ENCODE measurements at places on chromosomes 5 and 9.
A peak's percentile ranks its signal among the peaks of the same experiment; 100 is the strongest.

DNA sequence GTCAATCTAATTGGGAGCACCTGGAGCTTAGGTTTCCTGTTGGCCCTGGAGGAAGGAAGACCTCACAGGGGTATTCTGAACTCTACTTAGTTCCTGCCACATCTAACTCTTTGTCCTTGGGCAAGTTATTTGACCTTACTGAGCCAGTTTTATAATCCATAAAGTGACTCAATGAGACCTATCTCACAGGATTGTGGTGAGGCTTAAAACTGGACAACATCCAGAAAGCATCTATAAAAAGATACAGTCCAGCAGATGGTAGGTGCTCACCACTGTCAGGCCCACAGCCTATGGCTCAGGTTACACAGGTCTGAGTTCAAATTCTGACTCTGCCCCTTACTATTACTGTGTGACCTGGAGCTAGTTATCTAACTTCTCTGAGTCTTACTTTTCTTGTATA, 23.3 kb downstream of the KCNV2 start:
- no peak overlapping the region for H3K4me3 ChIP-seq
- DNase-seq, result no peak
- peaks cover 15% of the 10 kb centered on the region for H3K4me1 ChIP-seq
- no peaks in the 10 kb centered on the region for H3K27me3 ChIP-seq
- no peaks in the 10 kb centered on the region for H3K36me3 ChIP-seq

DNA sequence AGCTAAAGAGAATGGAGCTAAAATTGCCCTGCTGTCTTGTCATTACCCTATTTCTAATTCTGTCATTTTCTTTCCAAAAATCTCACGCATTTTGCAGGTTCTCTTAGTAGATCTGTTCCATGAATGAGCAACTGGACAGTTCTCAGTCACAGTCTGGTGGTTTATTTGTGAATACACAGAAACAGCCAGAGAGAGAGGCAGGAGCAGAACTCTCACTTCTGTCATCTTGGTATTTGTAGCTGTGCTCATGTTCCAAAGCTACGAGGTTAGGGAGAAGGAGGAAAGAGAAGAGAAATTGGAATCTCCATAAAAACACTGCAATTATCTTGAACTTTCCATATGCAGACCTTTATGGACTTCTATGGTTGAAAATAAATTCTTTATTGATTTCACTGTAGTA, 118.0 kb upstream of the OR13F1 start:
- no peaks in the 10 kb centered on the region for H3K27me3 ChIP-seq
- no peak overlapping the region for H3K4me3 ChIP-seq
- H3K4me1 ChIP-seq, result peaks cover 3% of the 10 kb centered on the region
- no peaks in the 10 kb centered on the region for H3K36me3 ChIP-seq
- H3K27ac ChIP-seq, result no peak overlapping the region
- DNase-seq, result no peak

DNA sequence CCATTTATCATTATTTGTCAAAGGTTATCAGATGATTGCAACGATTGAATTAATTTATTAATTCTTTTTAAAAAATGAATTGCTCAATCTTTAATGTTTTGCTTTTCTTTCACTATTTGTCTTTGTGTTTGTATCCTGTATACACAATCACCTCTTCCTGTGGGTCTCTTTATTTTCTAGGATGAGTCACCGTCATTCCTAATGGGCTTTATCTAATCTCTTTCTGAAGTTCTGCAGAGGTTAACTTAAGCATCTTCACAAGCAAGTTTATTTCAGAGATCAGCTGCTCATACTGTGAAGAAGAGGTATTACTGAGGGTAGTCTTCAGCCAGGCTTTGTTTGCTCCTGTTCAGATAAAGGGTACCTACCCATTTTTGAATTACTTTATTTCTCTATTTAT, 323.9 kb downstream of the NNT start:
- no peak overlapping the region for H3K4me3 ChIP-seq
- no peak overlapping the region for H3K27ac ChIP-seq

GRCh38 chr5:96702503-96703383, 40.6 kb downstream of the CAST start:
- peaks cover 15% of the 10 kb centered on the region for H3K4me1 ChIP-seq
- H3K27me3 ChIP-seq, result no peaks in the 10 kb centered on the region
- H3K4me3 ChIP-seq, result peak overlapping the region; percentile 66

DNA sequence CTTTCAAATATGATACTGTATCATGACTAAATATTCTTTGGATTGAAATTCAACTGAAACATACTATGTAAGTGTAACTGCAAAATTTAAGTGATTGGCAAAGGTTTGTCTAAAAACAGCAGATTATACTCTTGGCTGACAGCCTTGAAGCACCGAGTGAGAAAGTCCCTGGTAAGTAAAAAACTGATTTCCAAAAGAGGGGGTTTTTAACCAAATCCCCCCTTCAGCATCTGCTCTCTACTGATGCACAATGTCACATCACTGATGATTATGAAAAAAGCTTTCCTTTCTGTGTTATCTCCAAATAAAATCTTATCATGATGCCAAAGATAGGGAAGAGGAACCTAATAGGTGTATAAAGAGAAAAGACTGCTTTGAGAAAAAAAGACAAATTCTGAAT, 141.0 kb downstream of the MEF2C start:
- no peak overlapping the region for H3K27ac ChIP-seq
- peaks cover 7% of the 10 kb centered on the region for H3K4me1 ChIP-seq
- no peaks in the 10 kb centered on the region for H3K27me3 ChIP-seq
- DNase-seq, result no peak
- H3K36me3 ChIP-seq, result no peaks in the 10 kb centered on the region

DNA sequence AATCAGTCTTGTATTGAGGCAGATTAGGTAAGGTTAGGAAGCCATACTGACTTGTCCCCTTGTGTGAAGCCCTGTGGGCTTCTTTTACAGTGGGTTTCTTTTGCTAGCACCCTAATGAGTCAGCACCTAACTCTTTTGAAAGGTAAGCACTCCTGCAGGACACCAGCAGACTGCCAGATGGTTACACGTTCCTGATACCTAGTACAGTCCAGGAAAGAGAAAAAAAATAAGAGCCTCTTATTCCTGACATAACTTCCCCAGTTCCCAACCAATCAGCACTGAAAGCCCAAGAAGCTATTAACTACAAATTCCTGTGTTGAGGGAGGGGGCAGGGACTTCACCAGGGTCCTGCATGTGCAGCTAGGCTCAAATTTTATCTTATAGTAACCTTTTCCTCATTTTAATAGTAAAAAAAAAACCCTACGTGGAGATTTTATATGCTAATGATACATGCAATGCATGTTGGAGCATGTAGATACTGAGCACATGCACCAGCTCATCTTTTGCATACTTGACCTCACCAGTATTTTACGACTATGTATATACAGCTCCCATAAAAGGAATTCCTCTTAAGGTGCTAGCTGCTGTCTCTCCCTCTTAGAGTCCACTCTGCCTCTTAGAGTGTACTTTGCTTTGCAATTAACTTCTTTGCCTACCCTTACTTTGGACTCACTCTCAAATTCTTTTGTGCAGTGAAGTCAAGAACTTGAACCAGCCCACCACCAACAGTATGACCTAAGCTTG, 84.7 kb upstream of the RORB start:
- no peak overlapping the region for H3K4me3 ChIP-seq
- no peak for DNase-seq
- H3K4me1 ChIP-seq, result no peaks in the 10 kb centered on the region
- no peaks in the 10 kb centered on the region for H3K36me3 ChIP-seq
- no peaks in the 10 kb centered on the region for H3K27me3 ChIP-seq

- no peaks in the 10 kb centered on the region for H3K4me1 ChIP-seq
- no peaks in the 10 kb centered on the region for H3K36me3 ChIP-seq
- DNase-seq, result peak; percentile 23
- H3K27ac ChIP-seq, result no peak overlapping the region
These were observed 912.3 kb upstream of the WWC1 start for GRCh38 chr5:167378894-167379723.

DNA sequence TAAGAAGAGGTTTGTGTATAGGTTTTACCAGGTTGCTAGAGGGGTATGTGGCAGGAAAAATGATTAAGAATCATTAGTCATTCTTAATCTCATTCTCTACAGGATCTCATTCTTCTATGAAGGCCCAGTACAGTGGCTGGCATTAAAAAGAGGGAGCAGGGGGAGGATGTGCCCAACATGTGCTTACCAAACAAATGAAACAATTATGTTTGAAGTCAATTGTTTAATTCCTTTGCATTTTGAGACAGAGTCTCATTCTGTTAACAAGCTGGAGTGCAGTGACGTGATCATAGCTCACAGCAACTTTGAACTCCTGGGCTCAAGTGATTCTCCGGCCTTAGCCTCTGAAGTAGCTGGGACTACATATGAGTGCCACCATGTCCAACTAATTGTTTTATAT, 23.0 kb downstream of the FNIP1 start:
- H3K4me1 ChIP-seq, result peaks cover 49% of the 10 kb centered on the region
- no peaks in the 10 kb centered on the region for H3K36me3 ChIP-seq
- no peak for DNase-seq

- H3K4me1 ChIP-seq, result no peaks in the 10 kb centered on the region
- no peak for DNase-seq
- H3K27ac ChIP-seq, result no peak overlapping the region
These were observed 1804.0 kb downstream of the MAT2B start for GRCh38 chr5:165309446-165309845.
